ENCODE measurements at places on chromosomes 5 and 9.

GRCh38 chr9:89629081-89629976 lies 24.5 kb downstream of the GADD45G start:
- no peak for DNase-seq

DNA sequence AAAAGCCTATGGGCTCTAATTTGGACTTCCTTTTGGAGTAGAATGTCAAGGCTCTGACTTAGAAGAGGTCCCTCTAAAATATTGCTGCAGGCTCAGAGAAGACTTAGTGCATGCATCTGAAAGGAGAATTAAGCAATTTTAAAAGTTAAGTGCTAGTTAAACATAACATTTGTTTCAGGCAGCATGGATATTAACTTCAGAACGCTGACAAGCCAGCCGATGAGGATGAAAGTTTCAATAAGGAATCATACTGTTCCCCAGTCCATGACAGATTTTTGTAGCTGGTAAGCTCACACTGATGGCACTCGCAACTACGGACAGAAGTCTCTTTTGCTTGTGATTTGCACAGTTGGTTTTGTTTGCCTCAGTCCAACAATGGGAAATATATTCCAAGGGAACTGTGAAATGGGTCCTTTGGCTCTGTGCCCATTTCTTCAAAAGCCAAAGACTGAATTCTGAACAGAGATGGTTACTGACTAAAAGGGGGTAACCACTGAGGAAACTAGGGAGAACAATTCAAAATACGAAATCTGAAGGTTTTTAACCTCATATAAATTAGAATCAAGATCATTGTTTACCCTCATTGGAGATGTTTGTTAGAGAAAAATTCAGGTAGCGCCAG lies 47.6 kb downstream of the DCP2 start:
- DNase-seq, result no peak

DNA sequence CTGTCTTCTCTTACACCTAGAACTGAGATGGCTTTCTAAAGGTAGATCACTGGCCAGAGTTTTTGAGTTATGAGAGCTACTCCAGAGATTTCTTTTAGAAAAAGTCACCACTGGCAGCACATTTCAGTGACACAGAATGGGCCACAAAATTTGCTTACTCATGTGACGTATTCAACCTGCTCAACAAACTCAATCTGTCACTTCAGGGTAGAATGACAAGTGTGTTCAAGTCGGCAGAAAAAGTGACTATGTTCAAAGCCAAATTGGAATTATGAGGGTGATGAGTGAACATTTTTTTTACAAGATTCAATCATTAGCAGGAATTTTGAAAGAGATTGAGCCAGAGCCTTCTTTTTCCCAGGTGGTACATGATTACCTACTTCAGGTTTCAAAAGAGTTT lies 46.5 kb downstream of the TAF11L14 start:
- DNase-seq, result no peak

GRCh38 chr9:79489261-79490000 lies 82.3 kb upstream of the TLE4 start:
- no peak for DNase-seq

DNA sequence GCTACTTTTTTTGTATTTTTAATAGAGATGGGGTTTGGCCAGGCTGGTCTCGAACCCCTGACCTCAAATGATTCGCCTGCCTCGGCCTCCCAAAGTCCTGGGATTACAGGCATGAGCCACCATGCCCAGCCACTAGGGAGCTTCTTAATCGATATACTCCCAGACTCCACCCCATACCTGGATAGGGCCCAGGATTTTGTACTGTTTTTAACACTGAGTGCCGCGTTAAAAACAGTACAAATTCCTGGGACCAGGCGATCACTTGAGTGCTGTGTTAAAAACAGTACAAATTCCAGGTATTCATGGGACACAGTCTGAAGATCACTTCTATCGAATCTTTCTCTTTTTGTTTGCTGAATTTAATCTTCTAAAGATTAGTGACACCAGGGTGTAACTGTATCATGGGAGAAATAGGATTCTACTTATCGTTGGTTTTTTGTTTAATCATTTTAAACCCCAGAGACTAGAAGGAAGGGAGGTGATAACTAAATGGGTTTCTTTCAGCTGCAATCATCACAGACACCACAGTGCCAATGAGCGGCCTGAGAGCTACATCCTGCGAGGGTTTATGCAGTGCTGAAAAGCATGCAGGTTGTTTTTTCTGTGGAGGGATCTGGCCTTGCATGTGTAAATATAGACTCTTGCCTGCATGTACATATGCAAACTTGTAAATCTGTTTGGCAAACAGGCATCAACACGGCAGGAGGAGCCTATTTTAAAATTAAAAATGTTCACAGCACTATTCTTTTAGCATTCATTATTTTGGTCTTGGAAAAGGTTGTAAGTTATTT lies 303.8 kb upstream of the WWC1 start:
- no peak for DNase-seq

- no peak for DNase-seq
Measured at GRCh38 chr9:80320916-80321315, 749.2 kb downstream of the TLE4 start.

GRCh38 chr5:173862047-173862477 lies 26.1 kb upstream of the CPEB4 start:
- no peak for DNase-seq

GRCh38 chr5:14217587-14217986 lies 74.4 kb downstream of the TRIO start:
- no peak for DNase-seq

DNA sequence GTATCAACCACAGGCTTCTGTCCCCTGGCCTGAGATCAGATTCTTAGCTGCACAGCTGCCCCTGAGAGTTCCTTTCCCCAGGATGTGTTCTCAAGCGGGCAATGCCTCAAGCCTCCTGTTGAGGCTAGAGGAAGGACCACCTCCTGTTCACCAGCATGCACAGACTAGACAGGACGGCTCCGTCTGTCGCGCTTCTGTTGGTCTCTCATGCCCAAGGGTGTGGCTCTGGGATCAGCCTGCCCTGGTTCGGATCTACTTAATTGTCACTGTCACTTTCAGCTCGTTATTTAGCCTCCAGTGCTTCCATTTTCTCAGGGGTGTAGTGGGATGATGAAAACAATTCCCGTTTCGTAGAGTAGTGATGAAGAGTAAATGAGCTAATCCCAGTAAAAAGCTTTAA lies 103.1 kb downstream of the KCNIP1 start:
- DNase-seq, result no peak

DNA sequence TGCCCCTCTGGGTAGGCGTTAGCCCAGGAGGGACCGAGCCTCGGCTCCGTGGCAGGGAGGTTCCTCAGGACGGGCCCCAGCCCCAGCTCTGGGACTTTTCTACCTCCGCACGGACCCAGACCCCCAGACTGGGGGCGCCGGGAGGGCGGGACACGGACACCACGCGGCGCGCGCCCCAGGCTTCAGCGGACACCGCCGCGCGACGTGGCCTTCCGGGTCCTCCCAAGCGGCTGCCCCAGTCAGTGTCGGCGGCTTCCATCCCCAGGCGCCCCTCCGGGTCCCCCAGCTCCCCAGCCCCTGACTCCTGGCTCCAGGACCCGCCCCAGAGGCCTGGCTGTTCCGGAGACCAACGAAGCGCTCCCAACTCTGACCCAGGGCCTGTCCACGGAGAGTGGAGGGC lies 3.1 kb downstream of the LCNL1 start:
- DNase-seq, result no peak

GRCh38 chr9:38315085-38315595 lies 77.4 kb upstream of the ALDH1B1 start:
- no peak for DNase-seq

Measured in activated naive CD4-positive, alpha-beta T cell treated with anti-CD3 and anti-CD28 coated beads, Interleukin-2, amount 10 ng/mL, durations not matched to agents 7 days and 5 days (primary cell).